ENCODE measurements at places on chromosomes 7 and 10. TPM values are rescaled to one million over a fixed set of nuclear protein-coding genes. Genes with fewer than 3 reads are reported as not detected.

ASB10 gene
- polyA plus RNA-seq: 37.1 TPM

DNA sequence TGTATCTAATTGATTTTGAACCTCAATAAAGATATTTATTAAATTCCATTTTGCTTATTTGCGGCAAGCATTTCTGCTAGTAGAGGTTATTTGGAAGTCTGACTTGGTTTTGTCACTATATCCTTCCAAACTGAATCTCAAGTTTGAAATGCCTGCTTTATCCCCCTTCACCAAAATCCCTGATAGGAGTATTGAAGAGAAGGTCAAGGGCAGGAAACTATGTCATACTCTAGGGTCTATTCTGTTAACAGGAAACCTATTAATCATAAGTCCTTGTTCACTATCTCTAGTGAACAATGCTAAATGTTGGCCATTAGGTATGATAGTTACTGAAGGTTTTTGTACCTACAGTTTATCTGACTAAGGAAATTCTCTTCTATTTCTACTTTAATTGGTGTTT is 11.5 kb downstream of the GNAT3 start:
- no peak for DNase-seq

GRCh38 chr7:22853674-22854157 is 31.1 kb upstream of the TOMM7 start:
- DNase-seq: peak; percentile 40

PPA1 gene
- polyA plus RNA-seq: 143 TPM

SH2B2 gene
- polyA plus RNA-seq: 2.2 TPM

- DNase-seq: no peak
These were observed 42.2 kb upstream of the PDGFA start for GRCh38 chr7:561631-562373.

- no peak for DNase-seq
These were observed 104.7 kb upstream of the IKZF1 start for GRCh38 chr7:50199824-50200223.

GRCh38 chr10:133156674-133157579 is 3.1 kb upstream of the KNDC1 start:
- no peak for DNase-seq

- DNase-seq: no peak
These were observed 51.2 kb upstream of the LAMB4 start for GRCh38 chr7:108181073-108181985.

- no peak for DNase-seq
These were observed 187.0 kb upstream of the SLC26A5 start for GRCh38 chr7:103632972-103633371.

DNA sequence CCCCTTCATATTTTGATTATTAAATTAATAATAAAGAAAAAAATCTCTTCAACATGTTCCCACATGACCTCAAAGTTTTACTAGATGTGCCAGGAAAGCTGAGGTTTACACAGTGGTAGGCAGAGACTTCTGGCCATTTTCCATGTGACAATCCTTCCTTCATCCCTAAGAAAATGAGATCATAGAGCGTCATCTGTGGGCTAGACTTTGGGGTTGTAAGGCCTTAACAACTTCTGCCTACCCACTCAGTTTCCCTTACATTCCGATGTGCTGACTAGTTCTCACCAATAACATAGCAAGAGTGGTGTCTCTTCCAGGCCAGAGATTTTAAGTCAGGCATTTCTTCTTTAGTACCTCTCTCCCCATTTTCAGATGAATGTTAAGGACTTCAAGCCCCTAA is 171.1 kb upstream of the PHF14 start:
- no peak for DNase-seq

GRCh38 chr10:121696854-121697253 is 98.6 kb upstream of the FGFR2 start:
- no peak for DNase-seq

- DNase-seq: no peak
These were observed 495.5 kb upstream of the ZWINT start for GRCh38 chr10:56856569-56856968.

GRCh38 chr7:22675421-22675820 is 51.6 kb upstream of the IL6 start:
- DNase-seq: no peak

DNA sequence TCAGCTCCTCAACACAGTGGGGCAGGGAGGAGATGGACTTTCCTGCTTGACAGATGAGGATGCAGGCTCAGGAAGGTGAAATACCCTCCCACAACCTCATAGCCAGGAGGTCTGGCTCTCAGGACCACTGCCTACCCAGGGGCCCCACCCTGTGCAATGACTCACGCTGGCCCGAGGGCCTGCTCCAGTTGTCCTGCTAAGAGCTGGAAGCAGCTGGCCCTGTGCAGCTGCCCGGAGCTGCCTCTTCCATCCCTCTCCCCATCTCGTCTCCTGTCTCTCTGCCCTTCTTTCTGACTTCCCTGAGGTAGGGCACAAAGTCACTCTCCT is 123.9 kb downstream of the ZMIZ1 start:
- peak; percentile 76 for DNase-seq

DNA sequence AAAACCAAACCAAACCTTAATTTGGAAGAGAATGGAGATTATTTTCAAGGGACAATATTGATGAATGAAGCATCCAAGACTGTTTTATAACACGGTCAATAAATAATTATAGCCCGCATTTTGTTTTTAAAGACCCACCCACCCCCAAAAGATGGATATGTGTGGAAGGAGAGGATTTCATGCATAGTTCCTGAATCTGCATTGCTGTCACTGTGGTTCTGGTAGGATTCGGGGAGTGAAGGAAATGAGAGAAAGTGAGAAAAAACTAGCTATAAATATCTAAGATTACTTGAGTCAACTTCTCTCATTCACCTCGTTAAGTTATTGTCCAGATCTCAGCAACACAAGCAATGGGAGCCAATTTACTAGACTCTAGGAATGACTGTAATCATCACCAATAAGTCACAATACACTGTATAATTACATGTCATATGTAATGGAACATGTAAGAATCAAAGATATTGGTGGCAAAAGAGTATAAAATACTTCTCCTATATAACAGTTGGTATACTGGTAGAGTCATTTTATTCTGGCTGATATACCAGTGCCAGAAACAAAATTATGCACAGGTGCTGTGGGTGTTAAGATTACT is 30.2 kb downstream of the NAMPT start:
- no peak for DNase-seq

MYO1G gene
- 1.4 TPM for polyA plus RNA-seq

NYAP1 gene
- 0.42 TPM for polyA plus RNA-seq

GLUD1 gene
- 42.9 TPM for polyA plus RNA-seq

GRCh38 chr7:5528815-5529442 is 105.3 kb upstream of the TNRC18 start:
- DNase-seq: no peak

Measured in heart left ventricle (tissue), 16 donors.